A549 treated with DMSO at 1 μM for 4 hours (cell line): ENCODE measurements at places on chromosomes 2 and 18. TPM values are rescaled to one million over a fixed set of nuclear protein-coding genes. Genes with fewer than 3 reads are reported as not detected.

The HYCC2 gene
- 2.7 to 5.8 TPM (median 4.8 TPM) in 5 replicates for total RNA-seq

The ANAPC1 gene
- total RNA-seq, result 27.4 to 38.5 TPM (median 33.0 TPM) in 5 replicates

The PROM2 gene
- 0.33 TPM in 1 of 5 replicates, not detected in the others for total RNA-seq

The PER2 gene
- total RNA-seq, result 3.7 to 4.5 TPM (median 4.0 TPM) in 5 replicates

The KCNE4 gene
- 0.87 to 1.6 TPM (median 1.2 TPM) in 5 replicates for total RNA-seq

The NYAP2 gene
- total RNA-seq, result 0.02 to 0.03 TPM (median 0.02 TPM) in 3 of 5 replicates, not detected in the others
